ENCODE measurements at places on chromosomes 2 and 18. TPM values are rescaled to one million over a fixed set of nuclear protein-coding genes. Genes with fewer than 3 reads are reported as not detected.

M1AP gene
- not detected for total RNA-seq

ANKRD30BL gene
- not detected for total RNA-seq

GRCh38 chr2:70645733-70646419 is 92.2 kb upstream of the TGFA start:
- no peaks in the 10 kb centered on the region for H3K4me1 ChIP-seq
- H3K4me3 ChIP-seq = no peak overlapping the region
- no peaks in the 10 kb centered on the region for H3K27me3 ChIP-seq
- DNase-seq = no peak
- no peak overlapping the region for H3K27ac ChIP-seq
- H3K36me3 ChIP-seq = no peaks in the 10 kb centered on the region

DNA sequence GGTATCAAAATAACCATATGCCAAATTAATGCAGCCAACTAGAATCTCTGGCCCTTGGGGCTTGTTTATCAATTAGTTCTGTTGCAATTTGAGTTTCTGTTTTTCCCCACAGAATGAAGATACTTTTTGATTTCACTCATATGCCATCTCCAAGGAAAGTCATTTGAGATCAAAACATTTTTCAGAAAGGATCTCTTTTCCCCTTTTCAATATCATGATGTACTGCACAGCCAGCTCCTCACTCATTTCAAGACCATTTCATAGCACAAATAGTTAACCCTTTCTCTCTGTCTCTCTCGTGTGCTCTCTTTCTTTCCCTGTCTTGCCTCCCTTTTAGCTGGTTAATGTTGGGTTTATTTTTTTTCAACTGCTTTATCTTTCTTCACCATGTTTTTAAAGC is 387.3 kb downstream of the STK39 start:
- no peaks in the 10 kb centered on the region for H3K36me3 ChIP-seq
- no peak overlapping the region for H3K4me3 ChIP-seq
- H3K4me1 ChIP-seq = no peaks in the 10 kb centered on the region
- no peak overlapping the region for H3K27ac ChIP-seq

- no peaks in the 10 kb centered on the region for H3K36me3 ChIP-seq
- H3K27me3 ChIP-seq = no peaks in the 10 kb centered on the region
- H3K4me3 ChIP-seq = no peak overlapping the region
- H3K27ac ChIP-seq = no peak overlapping the region
- no peak for DNase-seq
Measured at GRCh38 chr18:56505293-56505692, 133.1 kb downstream of the TXNL1 start.

DNA sequence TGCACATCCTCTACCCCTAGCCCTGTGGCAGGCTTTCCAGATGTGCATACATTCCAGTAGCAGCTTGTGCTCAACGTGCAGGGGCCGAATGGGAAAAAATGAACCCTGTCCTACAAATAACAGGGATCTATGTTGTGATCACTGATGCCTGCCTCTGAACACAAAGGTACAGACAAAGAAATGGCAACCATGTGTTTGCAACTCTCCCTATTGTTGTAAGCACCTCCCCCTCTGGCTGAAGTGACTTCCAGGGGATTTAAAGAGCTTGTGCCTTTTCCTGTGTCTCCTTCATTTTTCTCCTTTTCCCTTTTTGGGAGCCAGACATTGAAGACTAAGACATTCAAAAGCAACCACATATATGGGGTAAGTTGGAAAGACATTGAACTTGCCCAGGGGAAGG is 21.6 kb downstream of the ARHGAP25 start:
- H3K36me3 ChIP-seq = no peaks in the 10 kb centered on the region
- H3K27ac ChIP-seq = no peak overlapping the region
- no peaks in the 10 kb centered on the region for H3K27me3 ChIP-seq
- peaks cover 34% of the 10 kb centered on the region for H3K4me1 ChIP-seq
- H3K4me3 ChIP-seq = no peak overlapping the region
- no peak for DNase-seq

GRCh38 chr2:70132244-70133126 is 45.2 kb downstream of the PCBP1 start:
- no peaks in the 10 kb centered on the region for H3K27me3 ChIP-seq
- DNase-seq = peak; percentile 76
- peaks cover 76% of the 10 kb centered on the region for H3K4me1 ChIP-seq
- peak overlapping the region; percentile 34 for H3K4me3 ChIP-seq
- peak overlapping the region; percentile 94 for H3K27ac ChIP-seq
- no peaks in the 10 kb centered on the region for H3K36me3 ChIP-seq

GRCh38 chr2:67954093-67954748 is 108.6 kb downstream of the C1D start:
- no peaks in the 10 kb centered on the region for H3K27me3 ChIP-seq
- H3K27ac ChIP-seq = no peak overlapping the region
- H3K36me3 ChIP-seq = no peaks in the 10 kb centered on the region
- no peak overlapping the region for H3K4me3 ChIP-seq
- H3K4me1 ChIP-seq = no peaks in the 10 kb centered on the region

- peaks cover 11% of the 10 kb centered on the region for H3K4me1 ChIP-seq
- H3K4me3 ChIP-seq = no peak overlapping the region
- no peaks in the 10 kb centered on the region for H3K36me3 ChIP-seq
- no peak for DNase-seq
Measured at GRCh38 chr18:45835057-45835636, 9.7 kb downstream of the SIGLEC15 start.

GRCh38 chr2:589281-590130 is 87.7 kb downstream of the TMEM18 start:
- H3K27me3 ChIP-seq = peaks cover 8% of the 10 kb centered on the region
- H3K4me1 ChIP-seq = peaks cover 17% of the 10 kb centered on the region
- H3K36me3 ChIP-seq = no peaks in the 10 kb centered on the region
- no peak overlapping the region for H3K27ac ChIP-seq
- no peak overlapping the region for H3K4me3 ChIP-seq
- no peak for DNase-seq

DNA sequence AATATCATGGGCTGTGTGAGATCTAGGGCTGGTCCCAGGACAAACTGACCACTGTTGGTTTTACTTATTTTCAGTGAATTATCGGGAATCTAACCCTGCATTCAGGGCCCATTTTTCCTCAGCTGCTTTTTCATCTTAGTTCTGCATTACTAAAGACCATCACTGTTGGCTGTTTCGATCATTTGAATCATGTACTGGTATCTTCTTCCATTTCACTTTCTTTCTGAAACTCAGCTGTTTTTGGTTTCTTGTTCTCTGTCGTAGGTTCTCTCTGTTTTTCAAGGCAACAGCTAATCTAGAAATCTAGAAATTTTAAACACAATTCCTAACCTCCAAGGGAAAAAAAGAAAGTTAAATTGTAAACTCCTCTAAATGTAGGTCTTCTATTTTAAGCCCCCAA is 159.9 kb upstream of the SESTD1 start:
- no peak overlapping the region for H3K27ac ChIP-seq
- H3K36me3 ChIP-seq = no peaks in the 10 kb centered on the region
- H3K4me3 ChIP-seq = no peak overlapping the region
- H3K4me1 ChIP-seq = no peaks in the 10 kb centered on the region
- no peak for DNase-seq

DNA sequence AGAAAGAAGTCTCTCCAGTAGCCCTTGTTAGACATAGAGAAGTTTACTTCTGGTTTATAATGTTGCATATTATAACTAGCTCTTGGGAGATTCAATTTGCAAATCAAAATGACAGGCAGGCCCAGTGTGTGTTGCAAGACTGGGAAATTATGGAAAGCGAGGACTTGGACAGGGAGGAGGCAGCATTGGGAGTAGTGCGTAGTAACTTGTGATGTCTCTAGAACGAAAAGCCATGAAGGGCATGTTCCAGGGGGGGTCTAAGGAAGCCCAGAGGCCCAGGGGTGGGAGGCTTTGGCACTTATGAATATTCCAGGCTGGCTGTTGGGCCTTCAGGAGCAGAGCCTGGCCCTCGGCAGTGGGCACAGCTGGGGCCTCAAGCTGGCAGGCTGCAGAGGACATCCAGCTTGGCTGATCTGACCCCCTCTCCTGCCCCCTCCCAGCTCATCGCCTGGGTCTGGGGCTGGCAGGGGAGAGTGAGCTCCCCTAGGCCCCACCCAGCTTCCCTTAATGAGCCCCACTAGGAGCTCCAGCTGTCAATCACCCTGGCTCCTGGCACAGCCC is 55.3 kb upstream of the TCF7L1 start:
- no peaks in the 10 kb centered on the region for H3K4me1 ChIP-seq
- no peak for DNase-seq
- H3K27ac ChIP-seq = no peak overlapping the region
- H3K36me3 ChIP-seq = no peaks in the 10 kb centered on the region
- peaks cover 5% of the 10 kb centered on the region for H3K27me3 ChIP-seq

Measured in natural killer cell (primary cell).